NK-92 treated with Interleukin-12 subunit alpha and Interleukin-12 subunit beta, amount 100 ng/mL, for 24 hours (cell line): ENCODE measurements at places on chromosomes 13 and 19.

DNA sequence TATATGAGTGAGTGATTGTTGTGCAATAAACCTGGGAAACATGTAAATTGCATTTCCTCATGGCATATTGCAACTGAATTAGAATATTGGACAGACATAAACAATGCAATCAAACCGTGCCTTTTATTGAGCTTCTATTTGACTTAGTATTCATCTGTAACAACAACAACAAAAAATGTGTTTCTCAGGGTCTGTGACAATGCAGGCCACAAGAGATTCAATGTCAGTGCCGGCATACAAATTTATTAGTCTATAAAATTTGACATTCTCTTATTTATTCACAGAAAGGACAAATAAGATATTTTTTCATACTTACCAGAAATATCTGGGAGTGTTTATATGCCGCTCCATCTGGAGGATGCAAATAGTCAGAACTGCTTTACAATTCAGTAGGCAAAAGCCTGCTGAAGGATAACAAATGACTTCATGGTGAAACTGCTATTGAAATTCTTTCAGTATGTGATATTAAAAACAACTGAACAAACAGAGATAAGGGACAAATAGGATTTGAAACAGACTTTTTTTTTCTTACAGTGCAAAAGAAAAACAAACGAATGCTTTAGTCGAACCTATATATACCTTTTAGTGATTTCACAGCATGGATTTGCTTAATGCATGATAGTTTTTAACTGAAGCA is 77.2 kb downstream of the DACH1 start:
- no peak for DNase-seq

- DNase-seq = no peak
These were observed 95.6 kb downstream of the ATP11A start for GRCh38 chr13:112785483-112785856.

DNA sequence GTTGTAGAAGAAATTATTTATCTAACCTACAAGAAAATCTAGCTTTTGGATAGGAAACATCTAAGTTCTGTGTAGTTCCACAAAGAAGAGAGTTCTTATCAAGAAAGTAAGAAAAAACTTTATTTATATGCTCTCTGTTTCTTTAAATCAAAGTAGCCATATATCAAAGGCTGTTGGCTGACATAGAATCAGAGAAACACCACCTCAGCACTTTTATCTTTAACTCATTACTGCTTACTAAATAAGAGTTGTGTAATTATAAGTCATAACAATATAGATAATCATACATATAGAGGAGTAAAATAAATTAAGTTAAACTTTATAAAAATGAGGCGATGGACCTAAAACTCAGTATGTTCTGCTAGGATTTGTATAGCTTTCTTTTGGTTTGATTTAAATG is 570.6 kb downstream of the PCDH17 start:
- no peak for DNase-seq

- DNase-seq = no peak
These were observed 3.8 kb upstream of the APC2 start for GRCh38 chr19:1445932-1446712.

GRCh38 chr13:62997696-62998095 is 1582.0 kb upstream of the PCDH20 start:
- no peak for DNase-seq

- no peak for DNase-seq
These were observed 133.1 kb upstream of the RFC3 start for GRCh38 chr13:33684874-33685273.

DNA sequence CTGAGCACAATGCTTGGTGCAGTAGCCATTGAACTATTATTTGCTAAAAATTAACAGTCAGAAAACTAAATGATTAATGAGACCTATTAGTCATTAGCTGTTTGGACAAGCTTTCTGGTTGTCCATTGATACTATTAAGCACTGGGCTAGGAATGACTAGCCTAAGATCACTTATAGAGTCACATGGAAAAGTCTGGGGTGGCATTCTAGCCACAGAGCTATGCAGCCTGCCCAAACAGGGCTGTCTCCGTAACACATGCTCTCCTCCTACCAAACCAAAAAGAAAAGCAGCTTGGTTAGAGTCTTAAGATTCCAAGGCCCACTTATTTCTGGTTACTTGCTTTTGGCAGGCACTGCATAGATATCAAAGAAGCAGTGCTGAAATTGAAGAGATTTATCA is 193.5 kb upstream of the NBEA start:
- no peak for DNase-seq

GRCh38 chr13:85638815-85639393 is 160.3 kb downstream of the SLITRK6 start:
- no peak for DNase-seq

- DNase-seq = no peak
These were observed 156.5 kb upstream of the SPRY2 start for GRCh38 chr13:80497439-80497838.

- DNase-seq = no peak
These were observed 5.8 kb upstream of the USE1 start for GRCh38 chr19:17209126-17210036.

GRCh38 chr19:40507892-40508291 is 41.1 kb downstream of the SPTBN4 start:
- DNase-seq = no peak

DNA sequence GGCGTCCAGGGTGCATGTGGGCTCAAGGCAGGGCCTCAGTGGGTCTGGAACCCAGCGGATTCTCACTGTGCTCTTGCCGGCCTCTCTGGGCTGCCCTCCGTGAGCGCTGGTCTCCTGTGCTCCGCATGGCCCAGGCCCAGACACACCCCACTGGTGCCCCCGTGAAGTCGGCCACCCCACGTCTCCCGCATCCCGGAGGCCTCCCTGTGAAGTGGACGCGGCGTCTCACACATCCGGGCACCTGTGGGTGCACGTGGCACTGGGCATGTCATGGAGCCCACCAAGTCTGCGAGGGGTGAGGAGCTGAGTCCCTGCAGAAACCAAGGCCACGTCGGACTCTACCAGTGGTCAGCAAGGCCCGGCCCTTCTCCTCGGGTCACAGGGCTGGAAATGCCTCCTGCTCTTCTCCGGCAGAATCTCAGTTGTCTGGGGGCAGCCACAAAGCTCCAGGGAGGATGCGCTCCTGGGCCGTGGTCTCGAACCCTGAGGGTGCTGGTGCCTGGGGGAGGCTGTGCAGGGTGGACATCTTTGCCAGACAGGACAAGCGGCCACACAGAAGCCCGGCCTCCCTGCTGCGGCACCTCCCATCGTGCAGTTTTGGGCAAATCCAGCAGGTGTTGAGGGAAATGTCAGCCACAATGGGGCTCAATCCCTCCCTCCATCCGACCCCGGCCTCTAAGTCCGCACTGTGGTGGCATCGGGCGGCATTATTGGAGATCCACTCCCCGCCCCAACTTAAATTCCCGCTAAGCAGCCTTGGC is 2.2 kb downstream of the C13orf46 start:
- DNase-seq = no peak

DNA sequence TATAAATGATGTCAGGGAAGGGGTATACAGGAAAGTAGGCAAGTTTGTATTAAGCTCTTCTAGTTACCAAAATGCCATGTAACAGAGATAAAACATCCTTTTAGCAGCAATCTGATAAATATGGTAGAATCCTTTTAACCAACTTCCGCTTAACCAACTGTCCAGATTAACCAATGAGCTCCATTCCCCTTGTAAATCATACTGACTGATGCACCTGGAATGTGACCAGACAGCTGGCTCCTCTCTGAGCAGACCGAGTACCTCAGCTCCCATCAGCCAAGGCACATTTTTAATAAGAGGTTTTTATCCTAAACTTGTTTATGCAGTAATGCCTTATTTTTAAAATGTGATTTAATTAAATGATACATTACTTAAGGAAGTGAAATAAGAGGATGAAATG is 66.4 kb downstream of the KLF12 start:
- DNase-seq = no peak

DNA sequence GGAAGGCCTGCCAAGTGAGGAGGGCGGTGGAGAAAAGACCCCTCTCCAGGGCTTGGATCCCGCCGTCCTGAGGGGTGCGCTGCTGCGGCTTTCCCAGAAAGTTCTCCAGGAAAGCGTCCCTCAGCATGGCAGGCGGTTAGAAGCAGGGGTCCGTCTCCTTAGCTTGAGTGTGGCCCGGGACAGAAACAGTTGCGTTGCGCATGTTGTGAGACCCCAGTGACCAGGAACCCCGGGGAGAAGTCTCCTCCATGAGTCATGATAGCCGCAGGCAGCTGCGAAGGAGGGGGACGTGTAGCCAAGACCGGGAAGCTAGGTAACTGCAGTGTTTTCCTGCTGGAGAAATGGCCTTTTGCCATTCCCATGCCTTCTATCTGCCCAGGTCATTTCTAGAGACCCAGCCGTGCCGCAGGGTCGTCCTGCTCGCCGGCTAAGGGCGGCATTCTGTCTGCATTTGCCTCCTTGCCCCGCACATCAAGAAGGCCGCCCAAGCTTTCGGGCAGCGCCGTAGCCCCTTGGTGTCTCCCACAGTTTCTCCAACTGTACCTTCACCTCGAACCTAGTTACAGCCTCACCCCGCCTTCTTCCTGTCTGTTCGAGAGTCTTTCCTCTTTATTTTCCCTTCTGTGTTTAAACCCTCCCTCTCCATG is 64.3 kb downstream of the TM9SF2 start:
- no peak for DNase-seq

DNA sequence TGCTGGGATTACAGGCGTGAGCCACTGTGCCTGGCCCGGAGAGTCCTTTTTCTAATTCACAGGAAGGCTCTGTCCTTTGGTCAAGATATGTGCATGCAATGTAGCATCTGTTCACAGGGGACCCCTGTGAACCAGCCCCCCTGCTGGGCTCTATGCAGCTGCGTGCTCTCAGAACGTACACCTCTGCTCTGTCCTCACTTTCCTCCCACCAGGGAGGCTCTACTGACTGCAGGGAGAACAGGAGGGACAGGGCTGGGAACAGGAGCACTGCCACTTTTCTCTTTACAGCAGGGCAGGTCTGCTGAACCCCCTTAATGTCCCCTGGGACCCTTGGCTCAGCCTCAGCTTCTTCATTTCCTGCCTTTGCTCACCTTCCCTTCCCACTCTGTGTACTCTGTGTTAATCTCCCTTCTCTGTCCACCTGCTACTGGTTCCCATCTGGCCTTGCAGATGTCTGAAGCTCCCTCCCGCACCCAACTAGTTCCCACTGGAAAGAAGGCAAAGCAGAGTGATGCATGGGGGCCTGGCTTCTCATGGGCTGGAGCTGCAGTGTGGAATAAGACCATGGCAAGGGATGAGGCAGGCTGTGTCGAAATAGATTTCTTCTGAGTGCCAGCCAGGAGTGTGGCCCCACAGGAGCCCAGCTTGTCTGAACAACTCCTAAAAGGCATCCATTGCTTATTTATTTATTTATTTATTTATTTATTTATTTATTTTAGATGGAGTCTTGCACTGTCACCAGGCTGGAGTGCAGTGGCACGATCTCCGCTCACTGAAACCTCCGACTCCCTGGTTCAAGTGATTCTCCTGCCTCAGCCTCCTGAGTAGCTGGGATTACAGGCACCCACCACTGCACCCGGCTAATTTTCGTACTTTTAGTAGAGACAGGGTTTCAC is 7.2 kb downstream of the ADGRE2 start:
- DNase-seq = no peak

- DNase-seq = no peak
These were observed 26.2 kb upstream of the WDFY2 start for GRCh38 chr13:51557875-51558612.

DNA sequence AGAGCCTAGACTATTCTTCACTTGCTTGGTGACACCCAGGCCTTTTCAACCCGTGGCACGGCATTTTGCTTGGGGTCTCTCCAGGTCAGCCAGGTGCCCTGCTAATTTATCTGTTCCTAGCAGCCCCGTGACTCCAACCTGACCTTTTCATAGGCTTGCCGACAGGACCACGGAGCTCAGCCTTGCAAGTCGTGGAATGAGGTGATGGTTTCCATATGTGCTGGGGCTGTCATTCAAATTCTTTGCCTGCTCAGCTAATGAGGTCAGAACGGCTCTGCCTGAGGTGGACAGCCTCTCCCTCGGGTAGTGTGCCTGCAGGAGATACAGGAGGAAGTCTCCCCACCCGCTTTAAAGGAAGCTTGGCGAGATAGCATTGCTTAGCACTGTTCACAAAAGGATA is 61.0 kb downstream of the SHISA2 start:
- DNase-seq = no peak

DNA sequence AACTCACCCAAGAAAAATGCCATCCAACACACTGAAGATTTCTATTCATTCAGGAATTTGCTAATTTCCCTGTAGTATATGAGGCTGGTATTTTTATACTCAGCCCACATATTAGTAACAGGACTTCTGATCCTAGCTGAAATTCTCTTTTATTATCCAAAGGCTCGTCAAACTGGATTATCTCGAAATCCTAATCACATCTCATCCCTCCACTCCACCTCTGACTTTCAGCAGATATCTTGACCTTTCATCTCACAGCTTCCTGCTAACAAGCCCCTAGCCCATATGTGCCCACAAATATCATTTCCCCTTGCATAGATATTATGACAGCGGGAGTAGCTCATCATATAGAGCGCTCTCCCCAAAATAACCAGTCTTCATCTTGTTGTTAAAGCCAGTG is 279.7 kb downstream of the FGF14 start:
- DNase-seq = no peak

GRCh38 chr19:2675892-2676291 is 26.6 kb downstream of the GNG7 start:
- no peak for DNase-seq

DNA sequence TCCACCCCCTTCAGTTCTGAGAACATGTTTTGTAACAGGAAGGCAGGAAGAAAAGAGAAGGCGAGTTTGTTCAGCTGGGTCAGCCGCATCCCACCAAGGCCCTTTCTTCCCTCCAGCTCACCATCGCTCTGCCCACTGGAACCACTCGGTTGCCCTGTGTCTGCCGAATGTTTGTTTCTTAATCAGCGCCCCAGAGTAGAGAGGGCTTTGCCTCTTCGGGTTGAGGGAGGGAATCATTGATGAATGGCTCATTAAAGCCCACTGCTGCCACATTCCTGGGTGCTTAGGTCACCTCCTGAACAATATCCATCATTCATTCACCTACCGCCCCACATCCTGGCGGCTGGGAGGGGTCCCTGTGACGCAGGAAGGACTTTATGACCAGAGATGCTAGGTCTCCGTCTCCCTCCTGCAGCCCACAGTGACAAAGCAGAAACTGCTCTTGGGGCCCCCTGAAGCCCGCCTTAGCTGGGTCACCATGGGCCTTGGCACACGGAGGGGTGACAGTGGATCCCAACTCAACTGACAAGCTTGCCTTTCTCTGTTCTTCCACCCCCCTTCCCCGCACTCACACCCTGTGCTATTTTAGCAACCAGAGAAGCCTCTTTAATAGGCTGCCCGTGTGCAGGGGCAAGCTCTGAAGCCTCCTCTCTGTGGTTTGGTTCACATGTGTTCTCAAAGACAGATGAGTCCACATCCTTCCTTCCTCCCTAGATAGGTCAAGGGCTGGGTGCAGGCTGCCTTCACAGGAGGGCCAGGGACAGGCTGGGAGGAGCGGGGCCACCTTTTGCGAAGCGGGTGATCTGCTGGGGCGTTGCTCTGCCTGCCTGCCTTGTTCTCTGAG is 46.2 kb downstream of the ACTN4 start:
- peak; percentile 51 for DNase-seq

DNA sequence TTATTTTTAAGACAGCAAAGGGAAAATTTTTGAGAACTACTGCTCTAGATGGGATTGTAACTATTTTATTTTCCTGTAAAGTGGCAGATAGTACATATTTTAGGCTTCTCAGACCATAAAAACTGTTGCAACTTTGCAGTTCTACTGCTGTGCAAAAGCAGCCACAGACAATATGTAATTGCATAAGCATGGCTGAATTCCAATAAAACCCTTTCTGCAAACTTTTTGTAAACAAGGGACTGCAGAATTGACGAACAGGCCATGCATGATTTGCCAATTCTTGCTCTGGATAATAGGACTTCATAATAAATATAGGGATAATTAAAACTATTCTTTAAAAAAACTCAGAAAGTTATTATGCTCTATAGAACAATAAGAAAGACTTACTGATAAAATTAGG is 149.1 kb downstream of the SLITRK5 start:
- DNase-seq = no peak

GRCh38 chr13:47549219-47549752 is 451.8 kb downstream of the SUCLA2 start:
- no peak for DNase-seq
